Caki2 (cell line): ENCODE measurements at places on chromosomes 7 and 10.

GRCh38 chr10:30413996-30414576 is 19.9 kb upstream of the MAP3K8 start:
- peak; percentile 45 for DNase-seq

- no peak for DNase-seq
These were observed 612.4 kb upstream of the C7orf33 start for GRCh38 chr7:147978201-147978600.

DNA sequence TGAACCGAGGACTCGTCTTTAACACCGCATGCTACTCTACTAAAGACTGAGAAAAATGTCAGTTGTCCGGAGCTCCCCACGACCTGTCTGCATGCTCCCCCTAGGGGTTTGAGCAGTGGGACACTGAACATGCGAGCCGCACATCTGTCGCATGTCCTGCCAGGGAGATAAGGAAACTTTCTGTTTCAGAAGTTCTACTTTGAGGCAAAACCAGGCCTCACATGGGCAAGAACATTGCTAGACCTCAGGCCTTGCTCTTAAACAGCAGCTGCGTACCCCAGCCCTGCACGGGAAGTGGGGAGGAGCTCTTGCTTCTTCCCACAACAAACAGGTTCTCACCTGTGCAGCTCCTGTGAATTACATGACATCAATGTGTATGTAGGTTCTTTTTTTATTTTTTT is 30.3 kb upstream of the HERPUD2 start:
- DNase-seq, result no peak

DNA sequence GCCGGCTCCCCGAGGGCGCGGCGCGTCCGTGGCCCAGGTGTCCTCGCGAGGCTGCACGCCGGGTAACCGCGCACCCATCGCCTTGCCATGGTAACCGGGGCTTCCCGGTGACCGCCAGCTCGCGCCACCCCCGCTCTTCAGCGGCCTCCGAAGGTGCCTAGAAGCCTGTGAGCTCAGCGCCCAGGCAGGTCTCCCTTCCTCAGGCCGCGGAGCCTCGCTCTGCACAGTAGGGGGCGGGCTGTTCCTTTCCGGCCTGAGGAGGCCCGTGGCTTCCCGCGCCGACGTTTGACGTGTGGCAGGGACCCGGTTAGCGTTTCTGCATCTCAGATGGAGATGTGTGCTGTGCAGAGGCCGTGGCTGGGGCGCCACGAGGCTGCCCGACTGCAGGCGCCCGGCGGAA is 117.1 kb downstream of the DYNC2I1 start:
- DNase-seq, result peak; percentile 72

- no peak for DNase-seq
These were observed 21.1 kb downstream of the FAM133B start for GRCh38 chr7:92569137-92569536.

DNA sequence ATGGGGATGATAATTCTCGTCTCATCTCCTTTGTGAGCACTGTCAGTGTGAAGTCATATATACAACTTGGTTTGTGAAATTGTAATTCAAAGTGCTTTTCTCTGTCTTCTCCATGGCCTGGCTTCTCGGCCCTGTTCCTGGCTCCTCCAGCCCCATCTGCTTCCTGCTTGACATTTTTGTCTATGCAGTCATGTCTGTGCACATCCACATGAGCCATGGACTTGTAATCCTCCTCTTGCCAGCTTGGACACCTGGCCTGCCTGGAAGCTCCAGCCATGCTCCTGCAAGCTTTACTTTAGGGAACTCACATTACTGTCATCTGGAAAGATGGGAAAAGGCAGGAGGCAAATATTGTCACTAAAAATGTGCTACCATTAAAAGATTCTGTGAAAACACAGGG is 576.0 kb upstream of the DPP6 start:
- DNase-seq, result no peak

GRCh38 chr7:105786520-105787470 is 89.6 kb downstream of the ATXN7L1 start:
- no peak for DNase-seq

DNA sequence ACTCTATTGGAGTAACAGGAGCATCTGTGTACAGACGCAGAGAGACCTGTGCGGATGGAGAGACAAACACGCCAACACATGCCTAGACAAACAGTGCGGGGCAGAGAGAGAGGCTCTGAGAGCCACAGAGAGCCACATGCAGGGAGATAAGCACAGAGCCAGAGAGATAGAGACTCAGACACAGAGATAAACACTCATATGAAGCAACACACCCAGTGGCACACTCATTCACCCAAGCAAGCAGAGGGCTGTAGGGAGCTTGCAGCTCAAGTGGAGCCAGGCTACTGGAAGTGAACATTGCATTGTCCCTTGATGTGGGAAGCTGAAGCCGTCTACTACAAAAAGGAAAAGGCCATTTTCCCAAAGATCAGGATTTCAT is 46.6 kb upstream of the PODXL start:
- no peak for DNase-seq
